ENCODE measurements at places on chromosomes 3 and 15. TPM values are rescaled to one million over a fixed set of nuclear protein-coding genes. Genes with fewer than 3 reads are reported as not detected.

- no peak for DNase-seq
Measured at GRCh38 chr3:11735638-11736037, 91.9 kb upstream of the VGLL4 start.

GRCh38 chr15:36671017-36671416, 91.6 kb downstream of the CDIN1 start:
- no peak for DNase-seq

- DNase-seq: no peak
Measured at GRCh38 chr3:181056136-181056732, 66.7 kb upstream of the DNAJC19 start.

GRCh38 chr15:100030586-100031229, 297.5 kb upstream of the LYSMD4 start:
- no peak for DNase-seq

DNA sequence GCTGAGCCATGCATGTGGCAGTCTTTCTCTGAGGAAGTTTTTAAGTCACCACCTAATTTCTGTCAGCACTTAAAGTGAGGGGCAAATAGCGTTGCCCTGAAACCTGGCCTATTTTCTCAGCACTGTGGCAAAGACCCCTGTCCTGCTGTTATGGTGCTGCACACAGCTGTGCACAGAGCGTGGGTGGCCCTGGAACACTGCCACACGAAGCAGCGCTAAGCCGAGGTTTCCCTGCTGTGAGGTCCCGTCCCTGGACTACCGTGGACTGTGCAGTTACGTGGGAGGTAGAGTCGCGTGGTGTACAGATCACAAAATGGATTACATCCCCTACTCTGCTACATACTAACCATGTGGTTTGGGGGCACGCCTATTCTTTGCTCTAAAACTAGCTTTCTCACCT, 101.6 kb upstream of the NR2E3 start:
- peak; percentile 79 for DNase-seq

DNA sequence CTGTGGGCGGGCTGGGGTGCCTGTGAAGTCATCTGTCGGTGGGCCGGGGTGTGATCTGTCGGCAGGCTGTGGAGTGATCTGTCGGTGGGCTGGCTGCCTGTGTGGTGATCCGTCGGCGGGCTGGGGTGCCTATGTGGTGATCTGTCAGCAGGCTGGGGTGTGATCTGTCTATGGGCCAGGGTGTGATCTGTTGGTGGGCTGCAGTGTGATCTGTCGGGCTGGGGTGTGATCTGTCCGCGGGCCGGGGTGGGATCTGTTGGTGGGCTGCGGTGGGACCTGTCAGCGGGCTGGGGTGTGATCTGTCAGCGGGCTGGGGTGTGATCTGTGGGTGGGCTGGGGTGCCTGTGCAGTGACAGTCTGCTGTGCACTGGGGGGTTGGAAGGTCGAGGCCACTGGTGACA, 204.5 kb downstream of the XXYLT1 start:
- DNase-seq: peak; percentile 37

- no peak for DNase-seq
Measured at GRCh38 chr3:94272016-94272415, 209.2 kb downstream of the NSUN3 start.

- peak; percentile 100 for DNase-seq
Measured at GRCh38 chr15:70099167-70099966, 1.6 kb upstream of the TLE3 start.

DNA sequence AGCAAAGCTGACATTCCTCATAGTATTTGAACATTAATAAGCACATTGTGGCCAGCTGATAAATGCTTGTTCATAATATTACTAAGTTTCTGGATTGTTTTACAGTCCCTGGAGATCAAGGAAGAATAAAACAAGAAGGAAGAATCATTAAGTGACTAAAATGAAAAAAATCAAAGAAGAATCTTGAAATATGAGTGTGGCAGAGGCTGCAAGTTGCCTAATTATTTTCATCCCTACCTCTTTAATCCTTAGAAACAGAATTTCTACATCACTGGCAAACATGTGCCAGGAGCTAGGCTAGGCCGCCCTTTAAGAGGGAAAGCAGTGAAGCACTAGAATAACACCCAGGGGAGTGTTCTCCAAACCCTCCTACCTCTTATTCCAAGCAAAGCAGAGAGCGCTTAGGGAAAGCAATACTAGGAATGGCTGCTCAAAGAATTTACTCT, 98.9 kb downstream of the MAGI1 start:
- DNase-seq: no peak

GRCh38 chr3:19190126-19190525, 41.8 kb downstream of the KCNH8 start:
- no peak for DNase-seq

- DNase-seq: no peak
Measured at GRCh38 chr3:27716309-27716708, 5.8 kb downstream of the EOMES start.

- DNase-seq: no peak
Measured at GRCh38 chr3:5579139-5579602, 391.7 kb downstream of the EDEM1 start.

GRCh38 chr15:98907927-98908471, 99.6 kb downstream of the PGPEP1L start:
- no peak for DNase-seq

The PLA2G4B gene
- total RNA-seq: 6.0 TPM

The ABHD14A gene
- 22.4 TPM for total RNA-seq

The EHHADH gene
- 13.9 TPM for total RNA-seq

The KLHL40 gene
- 0.22 TPM for total RNA-seq

The SAMMSON gene
- not detected for total RNA-seq
